ENCODE measurements at places on chromosomes 3 and 15.

DNA sequence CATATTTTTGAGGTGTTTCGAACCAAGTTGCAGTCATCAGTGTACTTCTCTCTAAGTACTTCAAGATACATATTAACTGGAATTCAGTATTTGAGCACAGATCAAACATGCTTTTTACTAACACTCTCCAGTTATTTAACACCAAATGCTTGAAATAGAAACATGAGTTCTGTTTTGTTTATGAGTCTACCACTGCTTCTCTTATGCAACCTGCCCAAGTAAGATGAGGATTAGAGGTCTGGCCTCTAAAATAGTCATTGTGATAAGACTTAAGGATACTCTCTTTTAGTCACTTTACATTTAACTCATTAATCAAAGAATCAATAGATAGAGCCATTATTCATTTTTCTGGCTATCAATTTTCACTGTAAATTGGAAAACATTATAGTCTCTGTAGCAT lies 156.2 kb upstream of the THRB start:
- no peak for DNase-seq

DNA sequence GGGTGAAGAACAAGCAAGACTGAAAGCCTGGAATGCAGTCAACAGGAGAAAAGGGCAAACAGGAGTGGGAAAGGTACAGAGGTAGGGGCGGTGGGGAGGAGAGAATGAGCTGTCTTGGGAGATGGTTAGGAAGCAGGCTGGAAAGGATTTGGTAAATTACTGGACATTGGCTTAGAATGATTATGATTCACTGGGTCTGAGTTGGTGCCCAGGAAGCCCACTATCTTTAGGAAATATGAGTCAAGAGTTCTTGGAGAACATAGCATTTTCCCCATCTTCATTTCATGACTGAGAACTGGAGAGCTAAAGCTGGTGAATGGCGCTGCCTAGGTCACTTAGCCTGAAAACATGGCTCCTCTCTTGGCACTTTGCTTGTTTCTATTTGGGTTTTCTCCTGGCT lies 74.7 kb upstream of the C3orf80 start:
- no peak for DNase-seq

DNA sequence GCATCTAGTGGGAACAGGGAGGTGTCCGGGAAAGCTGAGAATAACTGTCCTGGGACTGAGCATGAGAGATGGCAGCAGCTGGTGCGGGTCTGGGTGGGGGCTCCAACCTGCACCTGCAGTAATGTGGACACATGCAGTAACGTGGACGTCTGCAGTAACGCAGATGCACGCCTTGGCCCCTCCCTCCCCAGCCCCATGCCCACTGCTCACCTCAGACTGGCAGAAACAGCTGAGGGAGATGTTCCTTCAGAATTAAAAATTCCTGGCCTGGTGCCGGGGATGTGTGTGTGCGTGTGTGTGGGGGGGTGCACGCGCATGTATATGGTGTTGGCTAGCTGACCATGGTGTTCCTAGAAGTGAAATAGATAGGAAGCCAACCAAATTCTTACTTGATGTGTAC lies 86.7 kb upstream of the OXTR start:
- no peak for DNase-seq

DNA sequence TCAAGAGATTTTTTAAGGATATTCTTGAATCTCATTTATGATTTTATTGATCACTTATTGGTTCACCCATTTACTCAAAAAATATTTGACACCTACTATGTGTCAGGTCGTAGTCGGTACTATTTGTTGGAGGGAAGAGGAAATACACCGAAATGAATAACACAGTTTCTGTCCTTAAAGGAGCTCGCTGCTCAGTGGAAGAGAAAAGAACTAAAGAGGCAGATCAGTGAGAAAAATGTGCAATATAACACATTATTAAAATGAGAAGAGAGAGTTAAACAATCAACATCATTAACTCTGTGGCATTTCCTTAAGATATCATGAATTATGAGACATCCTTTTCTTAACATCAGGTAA lies 56.1 kb upstream of the ADAMTS9 start:
- DNase-seq, result no peak

- DNase-seq, result no peak
Observed at GRCh38 chr3:16245609-16246008, 19.1 kb downstream of the DPH3 start.
